ENCODE measurements at places on chromosomes 6 and 20.
A peak's percentile ranks its signal among the peaks of the same experiment; 100 is the strongest.

DNA sequence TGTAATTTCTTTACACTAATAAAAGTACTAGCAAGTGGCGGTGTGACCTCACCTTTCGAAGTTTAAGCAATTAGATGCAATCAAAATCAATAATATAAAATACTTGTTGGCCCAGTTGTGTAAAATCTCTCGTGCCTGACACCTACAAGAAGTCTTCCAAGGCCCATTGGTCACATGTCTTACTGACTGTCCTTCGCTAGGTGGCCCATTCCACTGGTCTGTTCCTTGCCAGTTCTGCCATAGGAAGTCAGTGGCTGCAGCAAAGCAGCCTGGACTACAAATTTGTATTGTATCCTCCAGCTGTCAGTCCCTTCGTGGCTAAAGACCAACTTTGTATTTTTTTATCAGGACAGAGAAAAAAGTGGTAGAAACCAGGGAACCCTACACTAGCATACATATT, 61.8 kb downstream of the CYB5R4 start:
- DNase-seq = no peak

GRCh38 chr6:52208612-52209011, 22.4 kb downstream of the IL17A start:
- DNase-seq = no peak

GRCh38 chr6:23180504-23181293, 611.3 kb downstream of the HDGFL1 start:
- no peak for DNase-seq

DNA sequence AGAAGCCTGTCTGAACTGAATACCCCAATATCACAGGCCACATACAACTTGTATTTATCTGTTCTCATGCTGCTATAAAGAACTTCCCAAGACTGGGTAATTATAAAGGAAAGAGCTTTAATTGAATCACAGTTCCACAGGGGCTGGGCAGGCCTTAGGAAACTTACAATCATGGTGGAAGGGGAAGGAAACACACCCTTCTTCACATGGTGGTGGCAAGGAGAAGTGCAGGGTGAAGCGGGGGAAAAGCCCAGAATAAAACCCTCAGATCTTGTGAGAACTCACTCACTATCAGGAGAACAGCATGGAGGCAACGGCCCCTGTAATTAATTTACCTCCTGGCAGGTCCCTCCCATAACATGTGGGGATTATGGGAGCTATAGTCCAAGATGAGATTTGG, 50.3 kb upstream of the FNDC1 start:
- DNase-seq = no peak

- no peak for DNase-seq
Measured at GRCh38 chr6:136587527-136587926, 37.3 kb upstream of the MAP7 start.

DNA sequence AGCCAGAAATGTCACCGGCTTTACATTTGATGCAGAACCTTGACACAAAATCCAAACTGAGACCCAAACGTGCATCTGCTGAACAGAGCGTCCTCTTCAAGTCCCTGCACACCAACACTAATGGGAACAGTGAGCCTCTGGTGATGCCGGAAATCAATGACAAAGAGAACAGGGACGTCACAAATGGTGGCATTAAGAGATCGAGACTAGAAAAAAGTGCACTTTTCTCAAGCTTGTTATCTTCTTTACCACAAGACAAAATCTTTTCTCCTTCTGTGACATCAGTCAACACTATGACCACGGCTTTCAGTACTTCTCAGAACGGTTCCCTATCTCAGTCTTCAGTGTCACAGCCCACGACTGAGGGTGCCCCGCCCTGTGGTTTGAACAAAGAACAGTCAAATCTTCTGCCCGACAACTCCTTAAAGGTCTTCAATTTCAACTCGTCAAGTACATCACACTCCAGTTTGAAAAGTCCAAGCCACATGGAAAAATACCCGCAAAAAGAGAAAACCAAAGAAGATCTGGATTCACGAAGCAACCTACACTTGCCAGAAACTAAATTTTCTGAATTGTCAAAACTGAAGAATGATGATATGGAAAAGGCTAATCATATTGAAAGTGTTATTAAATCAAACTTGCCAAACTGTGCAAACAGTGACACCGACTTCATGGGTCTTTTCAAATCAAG, 108.4 kb downstream of the RTN4IP1 start:
- DNase-seq = peak; percentile 59

GRCh38 chr20:21357844-21358243, 39.5 kb downstream of the NKX2-4 start:
- DNase-seq = no peak

DNA sequence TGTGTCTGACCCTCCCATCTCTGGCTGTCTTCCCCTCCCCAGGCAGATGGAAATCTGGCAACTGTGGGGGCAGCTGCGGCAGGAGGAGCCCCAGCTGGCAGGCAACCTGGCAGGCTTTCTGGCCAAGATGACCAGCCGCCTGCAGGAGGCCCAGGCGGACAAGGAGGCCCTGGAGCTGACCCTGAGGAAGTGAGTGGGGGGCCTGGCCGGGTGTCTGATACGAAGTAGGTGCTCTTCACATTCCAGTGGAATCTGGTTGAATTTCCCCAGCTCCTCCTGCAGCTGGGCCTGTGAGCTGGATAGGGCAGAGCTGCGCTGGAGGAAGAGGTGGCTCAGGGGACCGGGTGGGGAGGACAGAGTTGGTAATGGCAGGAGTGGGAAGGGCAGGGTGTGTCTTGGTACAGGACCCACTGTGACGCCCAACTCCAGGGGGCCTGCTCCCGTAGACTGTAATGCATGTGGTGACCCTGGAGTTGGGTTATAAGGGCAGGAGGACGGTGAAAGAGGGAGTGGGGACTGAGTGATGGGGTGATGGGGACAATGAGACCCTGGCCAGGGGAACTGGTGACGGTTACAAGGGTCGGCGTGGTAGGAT, 19.7 kb downstream of the RAB44 start:
- no peak for DNase-seq

- DNase-seq = no peak
Measured at GRCh38 chr6:161414707-161415106, 140.8 kb upstream of the AGPAT4 start.

- DNase-seq = no peak
Measured at GRCh38 chr6:135606392-135606791, 108.9 kb upstream of the AHI1 start.

DNA sequence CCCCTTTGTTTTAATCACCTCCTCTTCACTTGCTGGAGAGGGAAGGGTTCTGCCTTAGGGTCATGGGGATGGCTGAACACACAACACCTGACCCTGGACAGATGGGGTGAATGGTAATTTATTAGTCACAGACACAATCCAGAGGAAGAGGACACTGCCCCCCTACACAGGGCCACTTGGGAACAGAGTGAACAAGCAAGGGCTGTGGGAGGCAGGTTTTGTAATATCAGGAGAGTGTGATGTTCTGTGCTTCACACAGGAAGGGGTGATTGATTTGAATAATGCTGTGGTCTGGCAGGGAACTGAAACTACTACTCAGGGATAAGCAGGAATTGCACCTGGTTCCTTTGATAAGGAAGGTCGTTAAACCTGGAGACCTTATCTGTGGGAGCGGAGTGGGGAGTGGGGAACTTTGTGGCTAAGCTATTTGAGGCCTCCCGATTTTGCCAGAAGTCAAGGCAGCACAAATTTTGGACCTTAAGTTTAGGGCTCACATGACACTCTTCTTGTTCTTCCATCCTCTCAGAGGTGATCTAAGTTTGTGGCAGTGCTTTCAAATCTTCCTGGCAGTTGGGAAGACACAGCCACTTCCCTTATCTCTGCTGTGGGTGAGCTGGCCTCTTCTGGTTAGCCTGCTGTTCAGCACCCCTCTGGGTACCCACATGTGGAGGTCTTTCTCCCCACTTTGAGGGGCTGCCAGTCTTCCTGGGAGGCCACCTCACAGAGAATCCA, 77.8 kb downstream of the CD164 start:
- no peak for DNase-seq

DNA sequence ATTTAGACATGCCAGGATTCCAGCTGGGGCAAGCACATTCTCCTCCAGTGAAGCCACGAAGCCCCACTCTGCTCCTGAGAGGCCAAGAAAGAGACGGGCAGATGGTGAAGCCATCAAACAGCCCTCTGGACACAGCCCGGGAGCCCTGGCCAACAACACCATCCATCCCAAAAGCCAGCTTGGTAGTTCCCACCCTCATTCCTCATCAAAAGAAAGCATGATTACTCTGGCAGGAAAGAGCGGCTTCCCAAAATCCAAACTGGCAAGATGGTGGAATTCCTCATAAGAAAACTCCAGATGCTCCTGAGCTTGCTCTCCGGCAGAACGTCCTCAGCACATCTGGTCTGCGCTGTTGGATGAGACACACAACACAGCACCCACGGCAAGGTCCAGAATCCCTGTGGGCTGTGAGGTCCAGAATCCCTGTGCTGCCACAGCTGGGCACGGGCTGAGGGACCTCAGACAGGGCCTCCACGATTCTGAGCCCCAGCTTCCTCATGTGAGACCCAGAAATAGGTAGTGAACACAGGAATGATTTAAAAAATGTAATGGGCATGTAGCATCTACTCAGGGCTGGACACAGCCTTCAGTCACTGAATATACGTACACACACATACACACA, 52.6 kb downstream of the THBS2 start:
- no peak for DNase-seq

DNA sequence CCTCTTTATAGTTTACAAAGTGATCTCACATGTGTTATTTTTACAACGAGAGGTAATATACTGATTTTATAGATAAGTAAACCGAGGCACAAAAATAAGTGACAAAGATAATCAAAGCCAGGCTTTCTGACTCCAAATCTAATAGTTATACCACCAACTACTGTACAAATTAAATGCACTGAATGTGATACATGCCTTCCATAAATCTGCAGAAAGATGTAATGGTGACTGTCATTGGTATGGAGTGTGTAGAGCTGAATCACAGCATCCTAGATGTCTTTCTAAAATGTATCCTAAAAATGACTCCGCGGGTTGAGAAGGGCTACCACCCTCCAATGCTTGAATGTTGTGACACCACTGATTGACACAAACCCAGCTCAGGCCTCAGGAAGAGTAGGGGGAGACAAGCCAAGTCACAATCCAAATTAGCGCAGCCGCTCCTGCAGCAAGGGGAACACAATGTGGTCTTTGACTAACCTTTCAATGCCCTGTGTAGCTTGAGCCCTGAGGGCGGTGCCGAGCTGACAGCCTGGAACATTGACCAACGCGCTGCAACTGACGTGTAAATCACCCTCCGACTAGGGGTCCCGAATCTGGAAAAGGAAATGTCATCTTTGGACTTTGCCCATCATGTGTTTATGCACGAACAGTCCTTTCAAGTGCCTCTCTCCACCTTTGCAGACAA, 136.8 kb downstream of the OLIG3 start:
- no peak for DNase-seq

- no peak for DNase-seq
Measured at GRCh38 chr6:14981960-14982359, 263.9 kb upstream of the JARID2 start.

DNA sequence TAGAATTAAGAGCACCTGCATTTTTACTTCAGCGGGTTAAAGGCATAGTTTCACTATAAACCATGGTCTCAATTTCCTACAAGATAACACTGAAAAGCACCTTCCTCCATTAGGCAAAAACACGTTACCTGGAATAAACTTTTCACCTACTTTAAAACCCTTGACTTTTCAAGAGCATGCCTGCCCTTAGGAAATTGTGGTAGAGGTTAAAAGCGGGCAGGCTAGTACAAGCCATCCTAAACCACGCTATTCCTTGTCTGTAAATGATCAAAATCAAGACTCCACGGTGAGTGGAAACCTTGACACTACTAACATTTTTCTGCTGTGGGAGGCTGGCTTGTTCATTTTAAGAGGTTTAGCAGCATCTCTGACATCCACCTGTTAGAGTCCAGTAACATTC, 43.9 kb downstream of the NR2E1 start:
- no peak for DNase-seq

GRCh38 chr20:10209091-10209490, 9.5 kb upstream of the SNAP25 start:
- no peak for DNase-seq
